WTC11 (cell line): ENCODE measurements at places on chromosomes 3 and 15. TPM values are rescaled to one million over a fixed set of nuclear protein-coding genes. Genes with fewer than 3 reads are reported as not detected.
A peak's percentile ranks its signal among the peaks of the same experiment; 100 is the strongest.

- DNase-seq: no peak
Observed at GRCh38 chr15:70710714-70711113, 52.6 kb downstream of the UACA start.

GRCh38 chr3:150348500-150348899 lies 59.6 kb upstream of the TSC22D2 start:
- no peak for DNase-seq

PPIP5K1 gene
- total RNA-seq: 34.4 to 41.7 TPM (median 41.3 TPM) in 3 replicates

GRCh38 chr3:57577801-57578200 lies 19.3 kb downstream of the ARF4 start:
- no peak for DNase-seq

DNA sequence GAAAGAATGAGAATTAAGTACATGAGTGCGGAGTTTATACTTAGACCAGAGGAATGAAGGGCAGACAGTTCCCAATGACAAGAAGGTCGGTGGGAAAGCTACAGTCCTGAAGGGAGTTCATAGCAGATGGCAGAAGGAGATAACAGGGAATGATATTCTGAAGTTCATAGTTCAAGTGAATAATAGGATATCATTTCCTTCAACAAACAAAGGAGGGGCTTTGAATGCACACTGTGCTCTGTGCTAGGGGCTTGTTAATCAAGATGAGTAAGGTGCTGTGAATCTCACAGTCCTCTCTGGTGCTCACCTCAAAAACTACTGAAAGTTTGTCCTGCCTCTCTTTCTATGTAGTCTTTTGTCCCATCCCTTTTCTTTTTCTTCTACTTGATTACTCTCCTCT lies 41.9 kb downstream of the SIDT1 start:
- DNase-seq: no peak

OXTR gene
- total RNA-seq: 1.6 to 3.6 TPM (median 1.7 TPM) in 3 replicates

UQCRC1 gene
- 313 to 326 TPM (median 323 TPM) in 3 replicates for total RNA-seq

DNA sequence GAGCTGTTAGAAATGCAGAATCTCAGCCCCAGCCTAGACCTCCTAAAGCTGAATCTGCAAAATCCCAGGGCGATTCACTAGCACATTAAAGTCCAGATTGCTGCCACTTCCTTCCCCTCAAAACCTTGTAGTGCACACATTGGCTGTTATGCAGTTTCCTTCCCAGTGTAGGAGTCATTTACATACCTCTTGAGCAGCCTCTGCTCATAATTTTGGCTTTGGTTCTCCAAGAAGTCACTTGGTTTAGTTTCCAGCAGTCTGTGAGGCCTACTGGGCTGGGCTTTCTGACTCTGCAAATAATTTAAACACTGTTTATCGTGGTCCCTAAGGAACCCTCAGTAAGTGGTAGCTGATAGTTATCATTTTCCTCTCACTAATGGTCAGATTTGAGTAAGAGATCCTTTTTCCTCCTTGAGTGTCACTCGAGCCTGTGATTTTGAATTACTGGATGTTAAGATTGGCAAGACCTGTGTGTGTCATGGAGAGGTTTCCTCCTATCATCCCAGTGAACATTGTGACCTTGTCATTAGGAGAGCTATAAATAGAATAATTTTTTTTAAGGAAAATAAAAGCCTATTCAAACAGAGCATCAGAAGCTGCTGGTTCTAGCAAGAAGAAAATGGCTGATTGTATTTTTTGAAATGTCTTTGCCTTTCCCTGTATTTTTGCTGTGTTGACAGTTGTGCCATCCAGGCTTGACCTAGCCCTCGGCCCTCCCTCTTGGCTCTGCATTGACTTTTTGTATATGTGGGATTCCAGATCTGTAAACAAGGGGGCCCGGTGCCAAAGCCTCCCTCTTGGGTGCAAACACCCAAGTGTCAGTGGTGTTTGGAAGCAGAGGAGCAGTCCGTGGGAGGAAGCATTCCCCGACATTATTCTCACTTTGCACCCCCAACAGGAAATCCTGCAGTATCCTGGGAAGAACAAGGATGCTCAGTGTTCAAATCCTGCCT lies 134.8 kb upstream of the ANKRD28 start:
- no peak for DNase-seq

DNA sequence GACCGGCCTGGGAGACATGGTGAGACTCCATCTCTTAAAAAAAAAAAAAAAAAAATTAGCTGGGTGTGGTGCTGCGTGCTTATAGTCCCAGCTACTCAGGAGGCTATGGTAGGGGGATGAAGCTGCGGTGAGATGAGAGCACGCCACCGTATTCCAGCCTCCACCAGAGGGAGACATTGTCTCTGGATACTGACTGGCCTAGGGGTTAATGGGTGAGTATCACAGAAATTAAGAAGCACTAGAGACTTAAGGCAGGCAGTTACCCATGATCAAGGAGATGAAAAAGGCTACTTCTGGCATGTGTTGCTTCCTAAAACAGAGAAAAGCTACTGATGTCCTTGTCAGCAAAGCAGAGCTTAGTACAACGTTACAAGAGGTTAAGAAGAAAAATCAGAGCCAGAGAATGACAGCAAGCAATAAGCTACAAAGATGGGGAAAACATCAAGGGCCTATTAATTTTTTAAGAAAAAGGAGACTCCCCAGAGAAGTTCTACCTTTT lies 8.6 kb downstream of the TFRC start:
- peak; percentile 69 for DNase-seq

- peak; percentile 37 for DNase-seq
Observed at GRCh38 chr3:150703299-150703755, 393 bp downstream of the ERICH6 start.

DNA sequence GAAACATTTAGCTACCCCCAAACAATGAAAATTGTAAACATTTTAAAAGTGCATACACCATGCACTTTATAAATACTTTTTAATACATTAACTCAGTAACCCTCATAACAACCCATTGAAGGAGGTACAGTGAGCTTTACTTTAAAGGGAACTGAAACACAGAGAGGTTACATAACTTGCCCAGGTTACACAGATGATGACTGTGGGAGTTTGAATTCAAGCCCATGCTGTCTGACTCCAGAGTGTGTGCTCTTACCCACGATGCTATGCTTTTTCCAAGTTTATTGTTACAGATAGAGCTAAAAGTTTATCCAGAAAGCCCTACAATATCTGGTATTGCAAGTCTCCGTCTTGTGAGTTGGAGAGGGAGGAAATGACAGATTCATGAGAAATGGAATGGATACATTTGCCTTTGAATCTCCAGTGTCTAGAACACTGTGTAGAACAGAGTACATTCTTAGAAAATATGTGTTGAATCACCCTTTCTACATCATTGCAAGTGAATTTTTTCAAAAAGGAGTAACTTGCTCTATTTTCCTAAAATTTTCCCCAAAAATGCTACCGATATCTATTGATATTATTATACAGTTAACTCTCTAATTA lies 428.3 kb downstream of the NAALADL2 start:
- no peak for DNase-seq

VWA5B2 gene
- 0.44 to 0.57 TPM (median 0.55 TPM) in 3 replicates for total RNA-seq

DNA sequence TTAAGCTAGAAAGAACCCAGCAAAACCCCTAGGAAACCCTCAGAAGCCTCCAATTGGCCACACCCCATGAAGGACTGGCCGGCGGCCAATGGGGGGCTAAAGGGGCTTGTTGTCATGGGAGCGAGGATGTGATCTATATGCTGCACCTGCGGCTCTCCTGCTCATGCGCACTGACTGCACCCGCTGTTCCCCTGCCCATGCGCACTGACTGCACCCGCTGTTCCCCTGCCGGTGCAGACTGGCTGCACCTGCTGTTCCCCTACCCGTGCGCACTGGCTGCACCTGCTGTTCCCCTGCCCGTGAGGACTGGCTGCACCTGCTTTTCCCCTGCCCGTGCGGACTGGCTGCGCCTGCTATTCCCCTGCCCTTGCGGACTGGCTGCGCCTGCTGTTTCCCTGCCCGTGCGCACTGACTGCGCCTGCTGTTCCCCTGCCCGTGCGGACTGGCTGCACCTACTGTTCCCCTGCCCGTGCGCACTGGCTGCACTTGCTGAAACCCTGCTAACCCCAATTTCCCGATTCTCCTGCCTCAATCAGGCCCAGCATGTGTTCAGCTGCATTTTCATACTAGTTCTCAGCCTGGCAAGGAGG lies 16.8 kb upstream of the MCCC1 start:
- peak; percentile 94 for DNase-seq

DNA sequence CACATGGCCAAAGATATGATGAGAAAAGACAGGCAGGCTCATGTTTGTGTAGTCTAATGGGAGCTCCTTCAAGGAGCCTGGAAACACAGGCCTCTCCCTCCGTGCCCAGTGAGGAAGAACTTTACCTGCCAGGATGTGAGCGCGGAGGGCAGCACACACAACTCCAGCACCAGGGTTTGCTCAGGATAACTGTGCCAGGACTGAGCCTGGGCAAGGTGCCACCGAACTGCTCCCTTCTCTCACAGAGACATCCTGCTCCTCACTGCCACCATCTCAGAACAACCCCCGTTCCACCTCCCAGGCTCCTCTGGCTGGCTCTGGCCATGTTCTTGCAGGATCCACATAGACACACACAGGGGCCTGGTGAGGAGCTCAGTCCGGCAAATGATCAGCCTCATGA lies 87.4 kb downstream of the NUP210 start:
- no peak for DNase-seq

GRCh38 chr3:172539273-172539672 lies 16.0 kb upstream of the TNFSF10 start:
- no peak for DNase-seq

GRCh38 chr3:56751056-56751707 lies 50.6 kb downstream of the ARHGEF3 start:
- no peak for DNase-seq

DNA sequence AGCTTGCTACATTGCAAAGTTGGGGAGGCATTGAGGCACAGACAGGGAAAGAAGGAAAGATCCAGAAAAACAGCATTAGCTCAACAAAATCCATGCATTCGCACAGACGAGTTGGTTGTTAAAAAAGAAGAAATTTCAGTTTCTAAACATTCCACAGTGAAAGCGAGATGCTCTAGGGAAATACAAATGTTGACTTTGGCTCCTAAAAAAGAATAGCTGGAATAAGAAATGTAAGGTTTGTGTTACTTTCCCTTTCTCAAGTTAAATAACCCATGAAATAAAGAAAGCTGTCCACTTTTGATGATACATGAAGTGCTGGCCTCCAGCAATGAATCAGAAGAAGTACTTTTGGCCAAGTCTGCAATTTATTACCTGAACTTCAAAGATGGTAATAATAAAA lies 465.1 kb downstream of the ERC2 start:
- no peak for DNase-seq

GRCh38 chr3:22729981-22730380 lies 473.1 kb upstream of the UBE2E2 start:
- no peak for DNase-seq

GRCh38 chr3:106119614-106120082 lies 250.8 kb upstream of the CBLB start:
- DNase-seq: no peak

ETV5 gene
- total RNA-seq: 52.9 to 71.3 TPM (median 62.1 TPM) in 3 replicates

GRCh38 chr3:16433701-16434151 lies 79.8 kb downstream of the RFTN1 start:
- DNase-seq: no peak

DNA sequence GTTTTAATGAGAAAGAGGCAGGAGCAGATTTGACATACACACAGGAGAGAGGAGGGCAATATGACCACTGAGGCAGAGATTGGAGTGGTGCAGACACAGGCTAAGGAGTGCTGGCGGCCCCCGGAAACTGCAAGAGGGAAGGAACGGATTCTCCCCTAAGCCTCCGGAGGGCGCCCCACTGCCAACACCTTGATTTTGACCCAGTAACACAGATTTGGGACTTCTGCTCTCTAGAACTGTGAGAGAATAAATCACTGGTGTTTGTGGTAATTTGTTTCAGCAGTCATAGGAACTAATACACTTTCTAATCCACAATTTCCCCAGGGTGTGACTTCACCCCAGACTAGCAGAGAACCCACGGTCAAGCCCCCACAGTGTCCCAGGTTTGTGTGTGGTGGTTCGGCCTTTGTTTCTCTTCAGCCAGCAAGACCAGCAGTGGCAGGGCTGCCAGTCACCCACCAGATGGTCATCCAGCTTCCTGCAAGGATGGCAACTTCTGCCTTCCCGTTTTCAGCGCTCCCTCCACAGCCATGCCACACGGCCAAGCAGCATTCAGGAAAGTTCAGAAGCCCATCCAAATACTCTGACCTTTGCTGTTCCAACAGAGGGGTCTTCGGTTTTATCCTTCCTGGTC lies 23.6 kb upstream of the TSPAN3 start:
- DNase-seq: peak; percentile 65

- peak; percentile 31 for DNase-seq
Observed at GRCh38 chr3:38454178-38454883, 641 bp downstream of the ACVR2B start.

DNA sequence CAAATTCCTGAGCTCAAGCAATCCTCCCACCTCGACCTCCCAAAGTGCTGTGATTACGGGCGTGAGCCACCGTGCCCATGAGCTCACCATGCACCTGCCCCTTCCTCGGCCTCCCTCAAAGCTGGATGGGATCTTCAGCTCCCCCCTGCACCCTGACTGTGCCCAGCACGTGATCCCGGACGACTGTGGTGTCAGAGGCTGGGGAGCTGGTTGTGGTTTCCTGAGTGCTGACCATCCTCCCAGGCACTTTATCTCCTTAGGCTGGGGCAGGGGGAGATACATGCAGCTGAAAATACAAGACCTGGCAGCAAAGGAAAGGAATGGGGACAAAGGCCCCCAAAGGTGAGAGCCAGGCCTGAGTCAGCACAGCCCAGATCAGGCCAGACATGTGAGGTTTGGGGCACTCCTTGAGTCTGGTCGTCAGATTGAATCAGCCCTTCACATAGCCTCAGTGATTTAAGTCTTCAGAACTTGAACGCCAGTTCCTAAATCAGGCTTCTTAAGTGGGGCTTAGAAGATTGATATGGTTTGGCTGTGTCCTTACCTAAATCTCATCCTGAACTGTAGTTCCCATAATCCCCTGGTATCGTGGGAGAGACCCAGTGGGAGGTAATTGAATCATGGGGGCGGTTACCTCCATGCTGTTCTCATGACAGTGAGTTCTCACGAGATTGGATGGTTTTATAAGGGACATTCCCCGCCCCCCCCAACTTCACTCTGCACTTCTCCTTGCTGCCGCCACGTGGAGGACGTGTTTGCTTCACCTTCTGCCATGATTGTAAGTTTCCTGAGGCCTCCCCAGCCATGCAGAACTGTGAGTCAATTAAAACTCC lies 35.8 kb downstream of the PRKCD start:
- peak; percentile 62 for DNase-seq

TMPRSS7 gene
- not detected in 3 replicates for total RNA-seq

GRCh38 chr3:150411546-150411945 lies 3.4 kb downstream of the TSC22D2 start:
- DNase-seq: no peak
